ENCODE measurements at places on chromosomes 7 and 10.

DNA sequence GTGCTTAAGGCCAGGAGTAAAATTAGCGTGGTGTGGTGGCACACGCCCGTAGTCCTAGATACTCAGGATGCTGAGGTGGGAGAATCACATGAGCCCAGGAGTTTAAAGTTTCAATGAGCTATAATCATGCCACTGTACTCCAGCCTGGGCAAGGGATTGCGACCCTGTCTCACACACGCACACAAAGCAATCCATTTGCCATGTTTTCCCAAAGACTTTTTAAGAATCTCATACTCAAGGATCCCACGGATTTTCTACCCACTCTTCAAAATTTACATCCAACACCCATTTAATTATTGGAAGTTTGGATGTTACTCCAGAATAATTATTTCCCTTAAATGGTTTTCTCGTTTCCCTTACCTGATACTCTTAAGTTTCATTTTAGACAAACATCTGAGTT, 47.9 kb downstream of the IGF2BP3 start:
- DNase-seq, result no peak

DNA sequence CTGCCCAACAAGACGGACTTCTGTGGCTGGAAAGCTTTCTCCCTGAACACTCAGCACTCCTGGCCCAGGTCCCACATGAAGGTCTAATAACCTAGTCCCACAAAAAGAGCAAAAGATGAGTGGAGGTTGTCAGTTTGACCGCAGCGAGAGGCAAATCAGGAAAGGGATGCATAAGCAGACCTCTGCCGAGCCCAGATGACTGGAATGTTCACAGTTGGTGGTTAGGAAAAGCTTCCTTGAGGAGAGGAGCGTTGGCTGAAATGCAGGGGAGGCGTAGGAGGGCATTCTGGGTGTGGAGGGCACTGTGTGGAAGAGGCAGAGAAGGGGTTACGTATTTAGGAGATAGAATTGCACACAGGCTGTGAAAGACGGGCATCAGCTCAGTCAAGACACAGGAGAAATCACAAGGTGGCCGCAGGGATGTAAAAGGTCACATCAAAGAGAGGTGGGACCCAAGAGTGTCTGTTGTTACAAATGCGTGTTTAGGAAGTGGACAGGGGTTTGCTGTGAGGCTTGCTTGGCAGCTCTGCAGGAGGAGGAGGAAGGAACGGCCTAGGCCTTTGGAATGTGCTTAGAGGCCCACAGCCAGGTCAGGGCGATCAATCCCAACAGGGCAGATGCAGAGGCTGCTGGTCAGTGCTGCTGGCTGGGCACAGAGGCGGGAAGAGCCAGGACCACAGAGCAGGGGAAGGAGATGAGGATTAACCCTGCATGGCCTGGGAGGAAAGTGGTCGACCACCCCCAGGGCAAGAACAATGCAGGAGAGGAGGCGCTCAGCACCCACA, 133.5 kb downstream of the VIPR2 start:
- no peak for DNase-seq

DNA sequence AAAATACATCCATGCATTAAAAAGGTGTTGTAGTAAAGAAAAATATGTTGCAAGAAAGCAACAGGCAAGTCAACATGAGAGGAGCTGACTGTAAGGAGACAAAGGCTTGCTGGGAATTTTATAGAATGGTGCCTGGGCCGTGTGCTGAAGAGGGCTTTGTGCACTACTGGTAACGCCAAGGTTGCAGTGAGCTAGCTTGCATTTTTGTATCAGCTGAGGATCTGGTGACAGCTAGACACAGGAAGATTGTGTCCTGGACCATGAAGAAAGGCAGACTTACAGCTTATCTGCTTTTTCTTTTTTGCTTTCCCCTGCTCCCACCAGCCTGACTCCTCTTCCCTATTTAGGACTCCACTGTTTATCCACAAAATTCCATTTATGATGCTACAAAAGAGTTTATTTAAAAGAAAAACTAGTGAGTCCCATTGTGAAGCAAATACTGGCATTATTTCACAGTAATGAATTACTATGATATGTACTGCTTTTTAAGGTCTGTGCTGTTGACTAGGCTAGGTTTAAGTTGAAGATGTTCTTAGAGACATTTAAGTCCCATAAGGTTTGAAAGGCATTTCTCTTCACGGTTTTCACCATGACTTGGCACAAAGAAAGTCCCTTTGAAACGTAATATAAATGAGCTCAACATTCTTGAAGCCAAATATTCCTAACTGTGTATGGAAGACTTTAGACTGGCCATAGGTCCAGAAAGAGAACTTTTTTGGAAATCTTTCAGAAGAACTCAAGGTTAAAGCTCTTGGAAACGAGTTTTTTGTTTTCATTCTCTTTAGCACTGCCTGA, 88.6 kb downstream of the SEC23IP start:
- no peak for DNase-seq

DNA sequence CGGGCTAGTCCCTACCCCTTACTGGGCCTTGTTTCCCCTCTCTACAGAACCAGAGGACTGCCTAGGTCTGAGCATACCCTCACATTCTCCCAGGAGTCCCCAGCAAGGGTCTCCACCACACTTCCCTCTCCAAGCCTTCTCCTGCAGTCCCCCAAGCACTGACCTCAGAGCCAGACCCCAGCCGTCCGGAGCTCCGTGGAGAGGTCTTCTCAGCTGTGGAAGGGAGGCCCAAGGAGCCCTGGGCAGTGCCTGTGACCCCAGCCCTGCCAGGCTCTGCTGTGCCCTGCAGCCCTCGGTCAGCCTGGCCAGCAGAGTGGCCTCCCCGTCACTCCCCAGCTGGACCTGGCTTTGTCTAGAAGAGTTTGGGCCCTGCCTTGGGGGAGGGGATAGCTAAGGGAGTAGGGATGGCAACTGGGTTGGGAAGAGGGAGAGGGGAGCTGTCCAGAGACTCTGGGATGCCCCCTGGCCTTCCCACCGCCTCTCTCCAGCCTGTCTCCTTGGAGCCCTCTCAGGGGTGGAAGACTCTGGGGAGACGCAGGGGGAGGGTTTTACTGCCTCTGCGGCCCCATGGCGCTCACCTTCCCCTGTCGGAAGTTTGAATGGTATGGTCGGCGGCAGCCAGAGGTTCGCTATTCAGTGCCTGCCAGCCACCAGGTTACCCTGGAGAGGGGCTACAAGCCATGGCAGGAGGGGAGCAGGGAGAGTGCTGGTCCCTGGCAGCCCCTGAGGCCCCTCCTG, at the start of gene C10orf105:
Gene C10orf105 (minus strand): TSS at position 315 of the 738 bp plus-strand sequence. CDS start 3,441 bp downstream, outside the sequence.
- DNase-seq, result no peak

DNA sequence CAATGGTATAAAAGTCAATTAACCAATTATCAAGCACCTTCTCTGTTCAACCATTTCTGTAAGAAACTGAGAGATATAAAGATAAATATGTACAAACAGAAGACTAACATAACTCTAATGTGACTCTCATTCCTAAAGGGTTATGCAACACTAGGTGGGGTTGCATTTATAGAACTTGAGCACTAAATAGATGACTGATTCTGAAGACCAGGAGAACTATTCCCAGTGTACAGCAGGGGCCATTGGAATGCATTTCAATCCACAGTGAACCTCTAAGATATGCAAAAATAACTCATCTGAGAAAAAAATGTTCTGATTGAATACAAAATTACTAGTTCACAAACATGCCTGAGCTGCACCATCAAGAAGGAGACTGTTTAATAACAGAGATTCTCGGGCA, 341.2 kb upstream of the STEAP1 start:
- DNase-seq, result no peak

DNA sequence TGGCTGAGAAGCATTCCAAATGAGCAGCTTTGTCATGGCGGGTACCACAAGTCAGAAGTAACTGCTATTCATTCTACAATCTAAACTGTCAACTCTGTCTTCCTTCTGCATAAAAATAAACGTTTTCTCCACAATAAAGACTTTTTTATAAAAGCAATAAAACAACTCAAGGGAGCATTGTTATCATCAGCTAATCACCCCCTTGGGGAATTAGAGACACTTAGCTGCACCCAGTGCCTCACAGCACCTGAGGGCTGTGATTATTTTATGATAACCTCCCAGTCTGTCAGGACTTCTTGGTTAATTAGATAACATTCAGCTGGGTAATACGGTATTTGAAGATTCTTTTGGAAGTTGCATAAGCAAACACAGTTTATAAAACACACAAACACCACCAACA, 155.6 kb downstream of the PPP1R3A start:
- DNase-seq, result no peak

- DNase-seq, result no peak
Observed at GRCh38 chr10:60234551-60234950, 155.1 kb downstream of the ANK3 start.

DNA sequence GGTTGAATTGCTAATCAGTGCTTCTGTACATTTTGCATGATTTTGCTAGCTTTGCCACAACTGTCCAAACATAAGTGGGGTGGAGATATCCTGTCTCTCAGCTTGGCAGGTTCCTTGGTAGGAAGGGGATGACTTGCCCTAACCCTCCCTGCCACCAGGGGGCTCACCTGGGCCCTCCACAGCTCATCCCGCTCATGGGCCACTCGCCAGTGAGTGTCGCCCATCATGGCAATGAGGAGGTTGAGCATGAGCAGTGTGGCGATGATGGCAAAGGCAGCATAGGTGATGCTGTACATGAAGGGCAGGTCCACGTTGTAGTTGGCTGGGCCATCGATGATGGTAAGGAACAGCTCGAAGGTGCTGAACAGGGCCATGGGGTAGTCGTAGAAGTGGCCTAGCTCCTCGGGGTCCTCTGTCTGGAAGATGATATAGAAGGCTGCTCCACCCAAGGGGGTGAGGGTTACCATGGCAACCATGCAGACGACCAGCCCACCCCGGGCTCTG, 12.2 kb downstream of the TRPV6 start:
- DNase-seq, result no peak

DNA sequence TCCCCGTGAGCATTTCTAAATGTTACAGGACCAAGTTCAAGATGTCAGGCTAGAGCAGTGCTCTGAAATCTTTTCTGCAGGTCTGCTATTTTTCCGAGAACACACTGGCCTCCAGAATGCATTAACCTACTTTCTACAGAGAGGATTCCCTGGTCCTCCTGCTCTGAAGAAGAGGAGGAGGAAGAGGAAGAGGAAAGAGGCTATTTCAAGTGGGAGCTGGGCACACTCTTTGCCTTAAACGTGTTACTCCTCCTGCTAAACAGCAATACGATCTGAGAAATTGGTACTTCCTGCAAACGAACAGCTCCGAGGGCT, 157.4 kb downstream of the FRMD4A start:
- no peak for DNase-seq

GRCh38 chr7:46229409-46229808, 308.3 kb upstream of the IGFBP3 start:
- no peak for DNase-seq

Measured in stimulated activated CD4-positive, alpha-beta T cell treated with anti-CD3 and anti-CD28 coated beads, Interleukin-12 subunit alpha, Interleukin-12 subunit beta, amount 100 ng/mL, for 4 hours (primary cell).